BE2C (cell line): ENCODE measurements at places on chromosomes 11 and 22.

DNA sequence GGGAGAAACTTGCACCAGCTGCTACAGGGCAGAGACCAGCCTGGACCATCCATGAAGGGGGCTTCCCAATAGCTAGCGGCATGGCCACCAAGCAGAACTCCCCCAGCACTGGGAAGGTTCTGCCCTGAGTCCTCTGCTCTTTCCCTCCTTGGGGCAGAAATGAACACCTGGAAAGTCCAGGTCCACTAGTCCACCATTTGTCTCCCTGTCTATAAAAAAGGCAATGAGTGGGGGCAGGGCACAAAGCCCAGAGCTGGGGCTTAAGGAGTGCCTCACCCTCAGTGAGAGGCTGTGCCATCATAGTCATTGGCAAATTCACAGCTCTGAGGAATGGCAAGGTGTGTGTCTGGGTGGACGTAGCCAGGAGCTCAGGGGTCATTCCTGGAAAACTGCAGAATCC lies 420.3 kb downstream of the SOX6 start:
- DNase-seq = no peak

DNA sequence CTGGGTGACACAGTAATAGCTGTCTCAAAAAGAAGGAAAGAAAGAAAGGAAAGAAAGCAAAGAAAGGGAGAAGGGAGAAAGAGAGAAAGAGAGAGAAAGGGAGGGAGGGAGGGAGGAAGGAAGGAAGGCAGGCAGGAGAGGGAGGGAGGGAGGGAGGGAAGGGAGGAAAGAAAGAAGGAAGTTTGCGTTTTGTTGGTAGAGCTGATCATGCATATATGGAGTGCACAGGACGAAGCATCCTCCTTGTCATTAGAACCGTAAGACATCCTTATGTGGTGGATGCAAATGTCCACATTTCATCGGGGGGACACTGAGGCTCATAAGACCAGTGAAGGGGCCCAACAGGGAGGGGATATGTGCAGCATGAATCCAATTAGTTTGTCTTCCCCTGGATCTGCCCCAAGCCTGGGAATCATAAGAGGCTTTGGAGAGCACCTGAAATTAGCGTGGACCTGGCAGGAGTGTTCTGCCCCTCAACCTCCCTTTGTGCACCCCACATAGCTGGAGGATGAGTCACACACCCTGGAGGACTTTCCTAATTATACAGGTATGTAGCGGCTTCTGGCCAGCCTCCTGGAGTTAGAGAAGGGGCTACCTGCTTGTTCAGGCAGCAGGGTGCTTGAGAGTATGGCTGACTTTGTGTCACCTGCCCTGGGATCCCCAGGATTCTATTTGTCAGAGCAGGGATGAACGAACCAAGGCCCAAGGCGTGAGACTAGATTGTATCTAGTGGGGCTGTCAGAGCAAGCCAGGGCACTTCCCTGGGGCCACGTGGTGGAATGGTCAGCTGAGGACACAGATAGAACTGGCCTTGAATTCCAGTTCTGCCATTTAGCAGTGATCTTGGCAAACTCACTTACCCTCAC lies 119.7 kb upstream of the CD82 start:
- no peak for DNase-seq

- no peak for DNase-seq
Measured at GRCh38 chr22:24005201-24005600, at the start of gene GSTT4. GSTT4 (minus strand) TSS chr22:24005453; CDS start chr22:24005356, 97 bp downstream.

GRCh38 chr11:62223095-62223494 lies 14.6 kb downstream of the SCGB2A1 start:
- no peak for DNase-seq

- DNase-seq = no peak
Measured at GRCh38 chr22:47059701-47060161, 297.3 kb downstream of the TBC1D22A start.

DNA sequence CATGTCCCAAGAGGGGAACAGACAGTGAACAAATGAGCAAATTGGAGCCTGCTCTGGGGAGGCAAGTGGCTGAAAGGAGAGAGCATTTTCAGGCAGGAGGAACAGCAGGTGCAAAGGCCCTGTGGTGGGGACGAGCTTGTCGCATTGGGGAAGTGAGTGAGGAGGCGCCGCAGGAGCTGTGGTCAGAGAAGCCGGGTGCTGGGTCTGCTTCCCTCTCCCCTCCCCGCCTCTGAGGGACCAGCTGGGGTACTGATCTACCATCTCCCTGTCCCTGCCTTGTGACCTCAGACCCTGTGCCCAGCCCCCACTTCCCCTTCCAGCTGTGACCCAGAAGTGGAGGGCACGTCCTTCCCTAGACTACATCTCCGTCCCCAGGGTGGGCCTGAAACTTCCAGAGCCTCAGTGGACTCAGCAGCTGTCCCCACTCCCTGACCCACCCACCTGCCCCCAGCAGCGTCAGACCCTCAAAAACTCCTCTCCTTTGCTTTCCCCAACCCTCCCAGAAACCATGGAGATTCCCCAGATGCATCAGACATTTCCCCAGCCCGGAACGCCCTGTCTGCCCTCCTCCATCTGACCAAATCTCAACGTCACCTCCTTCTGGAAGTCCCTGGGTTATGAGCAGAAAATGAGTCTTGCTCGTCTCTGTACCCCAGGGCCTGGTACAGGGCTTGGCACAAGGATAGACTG lies 19.7 kb upstream of the PDGFB start:
- DNase-seq = no peak

- DNase-seq = no peak
Measured at GRCh38 chr11:71971680-71972079, 27.0 kb upstream of the IL18BP start.

DNA sequence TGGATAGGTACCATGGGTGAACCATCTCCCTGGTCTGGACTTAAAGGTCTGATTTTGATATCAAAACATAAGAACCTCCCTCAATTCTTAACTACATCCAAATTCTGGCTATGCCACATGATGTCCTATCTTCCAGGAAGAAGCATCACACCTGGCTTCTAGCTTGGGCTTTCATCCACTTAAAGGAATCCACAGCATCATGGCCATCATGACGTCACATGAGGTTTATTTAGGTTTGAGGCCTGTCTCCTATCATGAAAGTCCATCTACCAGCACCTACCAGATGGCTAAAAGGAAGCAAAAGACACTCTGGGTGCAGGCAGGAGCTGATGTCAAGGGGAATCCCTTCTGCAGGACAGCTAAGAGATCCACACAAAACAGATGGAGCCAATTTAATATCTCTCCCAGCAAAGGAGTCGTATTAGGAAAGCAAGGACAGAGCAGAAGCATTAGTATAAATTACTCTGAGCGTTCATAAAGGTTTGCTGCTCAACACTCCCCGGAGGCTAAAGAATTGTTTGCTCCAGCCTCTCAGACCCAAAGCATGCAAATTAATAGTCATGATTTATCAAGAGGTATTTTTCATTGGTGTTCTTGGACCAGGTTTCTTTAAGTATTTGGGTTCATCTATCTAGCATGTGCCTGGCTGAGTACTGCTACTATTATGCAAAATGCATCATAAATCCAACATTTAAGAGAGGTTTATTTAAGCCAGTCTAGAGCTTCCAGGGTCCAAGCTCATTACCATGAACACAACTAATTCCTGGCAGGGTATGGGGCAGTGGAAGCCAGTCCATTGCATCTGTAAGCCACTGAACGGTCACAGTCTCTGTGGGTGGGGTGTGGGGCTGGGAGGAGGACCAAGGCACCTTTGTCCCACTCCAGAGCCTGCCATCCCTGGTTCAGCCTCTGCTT lies 47.2 kb downstream of the GALNT18 start:
- DNase-seq = no peak
